Effector CD4-positive, alpha-beta T cell (primary cell): ENCODE measurements at places on chromosomes 12 and 14.
A peak's percentile ranks its signal among the peaks of the same experiment; 100 is the strongest.

DNA sequence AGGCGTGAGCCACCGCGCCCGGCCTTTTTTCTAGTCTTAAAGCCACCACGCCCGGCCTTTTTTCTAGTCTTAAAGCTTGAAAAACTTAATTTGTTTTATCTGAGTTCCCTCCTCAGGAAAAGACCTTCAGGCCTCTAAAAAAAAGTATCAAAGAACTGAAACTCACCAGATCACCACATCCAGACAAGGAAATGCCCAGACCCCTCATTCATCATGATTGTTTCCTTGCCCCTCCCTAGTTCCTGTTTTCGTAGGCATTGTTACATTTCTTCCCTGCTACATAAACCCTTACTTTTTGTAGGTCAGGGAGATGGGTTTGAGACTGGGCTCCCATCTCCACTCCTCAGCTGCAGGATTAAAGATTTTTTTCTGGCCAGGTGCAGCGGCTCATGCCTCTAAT, 21.1 kb upstream of the VWF start:
- no peak for DNase-seq

DNA sequence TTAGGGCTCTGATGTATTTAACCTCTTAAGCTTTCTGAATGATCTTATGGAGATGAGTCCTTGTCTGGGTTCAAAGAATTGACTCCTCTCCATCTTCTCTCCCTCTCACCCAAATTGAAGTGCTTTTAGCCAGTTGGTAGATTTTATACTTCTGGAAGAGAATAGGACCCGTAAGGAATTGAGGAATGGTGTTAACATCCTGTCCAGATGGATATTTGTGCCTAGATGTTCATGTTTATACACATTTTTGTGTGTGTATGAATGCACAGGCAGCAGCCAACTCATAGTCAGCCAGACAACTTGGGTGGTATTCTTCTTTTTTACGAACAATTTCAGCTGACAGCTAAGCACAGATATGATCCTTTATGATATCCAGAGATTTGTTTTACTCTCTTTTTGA, 449.6 kb upstream of the RGS6 start:
- DNase-seq = no peak

GRCh38 chr12:121232163-121232562, 22.2 kb downstream of the P2RX4 start:
- DNase-seq = no peak

DNA sequence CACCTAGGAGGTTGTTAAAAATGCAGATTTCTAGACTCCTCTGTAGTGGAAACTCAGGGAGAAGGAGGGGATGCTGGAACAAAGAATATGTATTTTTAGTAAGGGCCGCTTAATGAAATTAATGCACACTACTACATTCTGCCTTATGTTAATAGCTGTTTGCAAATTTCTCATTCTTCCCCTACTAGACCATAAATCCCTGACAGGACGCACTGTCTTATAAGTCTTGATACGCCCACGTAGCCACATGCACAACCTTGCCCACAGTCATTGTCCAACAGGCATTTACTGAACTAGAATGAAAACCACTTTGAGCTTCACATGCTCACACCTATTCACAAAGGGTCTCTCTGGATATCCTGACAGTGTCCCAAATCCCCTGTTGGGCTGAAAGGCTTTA, 10.5 kb downstream of the KRT2 start:
- no peak for DNase-seq

- DNase-seq = no peak
Measured at GRCh38 chr12:94080341-94081009, 67.9 kb upstream of the PLXNC1 start.

- no peak for DNase-seq
Measured at GRCh38 chr12:91704446-91704845, 441.2 kb downstream of the BTG1 start.

DNA sequence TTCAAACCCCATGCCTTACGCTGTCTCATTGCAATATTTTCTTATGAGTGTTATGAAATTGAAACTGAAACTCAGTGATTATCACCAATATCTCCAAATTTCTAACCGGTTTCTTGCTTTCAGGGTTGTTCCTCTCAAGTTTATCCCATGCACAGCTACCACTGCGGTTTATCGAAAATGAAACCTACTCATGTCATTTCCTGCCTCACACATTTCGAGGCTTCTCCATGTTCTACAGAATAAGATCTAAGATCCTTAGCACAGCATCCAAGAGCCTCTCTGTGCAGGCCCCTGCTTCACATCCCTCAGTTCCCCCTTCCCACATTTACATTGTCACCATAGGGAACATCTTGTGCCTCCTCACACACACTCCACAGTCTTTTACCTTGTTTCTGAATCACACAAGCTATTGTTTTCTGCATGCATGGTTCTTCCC, 45.5 kb upstream of the FAR2 start:
- peak; percentile 12 for DNase-seq

- DNase-seq = no peak
Measured at GRCh38 chr12:115799610-115800009, 477.9 kb downstream of the MED13L start.

DNA sequence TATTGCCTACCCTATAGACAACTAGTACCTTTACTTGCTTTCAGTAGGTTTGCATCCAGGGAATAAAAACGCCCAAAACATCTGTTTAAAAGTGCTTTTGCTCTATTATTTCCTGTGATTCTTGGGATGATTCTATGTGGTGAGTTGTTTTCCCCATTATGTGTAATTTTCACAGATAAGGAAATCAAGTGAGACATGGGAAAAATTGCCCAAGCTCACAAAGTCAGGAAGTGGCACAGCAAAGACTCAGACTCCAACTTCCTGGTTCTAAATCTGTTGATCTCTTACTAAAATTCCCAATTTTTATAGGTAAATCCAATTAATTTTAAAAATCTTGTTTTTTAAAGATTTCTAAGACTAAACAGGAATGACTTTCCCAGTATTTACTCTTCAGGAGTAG, 39.0 kb downstream of the NID2 start:
- no peak for DNase-seq

DNA sequence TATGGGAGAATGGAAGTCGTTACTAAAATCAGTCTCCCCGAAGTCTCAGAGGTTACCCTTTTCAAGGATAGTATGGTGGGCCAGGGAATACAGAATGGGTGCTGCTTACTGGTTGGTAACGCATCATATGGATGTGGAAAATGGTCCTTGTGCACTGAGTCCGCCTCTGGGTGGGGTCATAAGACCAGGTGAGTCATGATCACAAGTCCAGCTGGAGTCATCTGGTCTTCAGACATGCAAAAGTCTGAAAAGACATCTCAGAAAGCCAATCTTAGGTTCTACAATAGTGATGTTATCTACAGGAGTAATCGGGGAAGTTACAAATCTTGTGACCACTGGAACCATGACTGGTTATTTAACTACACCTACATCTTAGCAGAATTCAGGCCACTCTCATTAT, 71.9 kb upstream of the TCL1B start:
- DNase-seq = no peak

- no peak for DNase-seq
Measured at GRCh38 chr14:30520536-30520935, 38.4 kb upstream of the G2E3 start.

DNA sequence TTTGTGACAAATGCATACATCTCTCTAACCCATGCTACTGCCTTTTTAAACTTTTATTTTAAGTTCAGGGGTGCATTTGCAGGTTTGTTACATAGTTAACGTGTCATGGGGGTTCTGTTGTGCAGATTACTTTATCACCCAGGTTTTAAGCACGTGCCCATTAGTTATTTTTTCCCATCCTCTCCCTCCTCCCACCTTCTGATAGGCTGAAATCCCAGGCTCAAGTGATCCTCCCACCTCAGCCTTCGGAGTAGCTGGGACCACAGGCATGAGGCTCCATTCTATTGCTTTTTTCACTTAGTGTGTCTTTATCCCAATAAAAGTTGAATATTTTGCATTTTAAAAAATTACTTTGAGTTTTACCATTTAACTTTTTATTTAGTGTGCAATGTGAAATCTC, 68.9 kb downstream of the BAZ1A start:
- DNase-seq = no peak

DNA sequence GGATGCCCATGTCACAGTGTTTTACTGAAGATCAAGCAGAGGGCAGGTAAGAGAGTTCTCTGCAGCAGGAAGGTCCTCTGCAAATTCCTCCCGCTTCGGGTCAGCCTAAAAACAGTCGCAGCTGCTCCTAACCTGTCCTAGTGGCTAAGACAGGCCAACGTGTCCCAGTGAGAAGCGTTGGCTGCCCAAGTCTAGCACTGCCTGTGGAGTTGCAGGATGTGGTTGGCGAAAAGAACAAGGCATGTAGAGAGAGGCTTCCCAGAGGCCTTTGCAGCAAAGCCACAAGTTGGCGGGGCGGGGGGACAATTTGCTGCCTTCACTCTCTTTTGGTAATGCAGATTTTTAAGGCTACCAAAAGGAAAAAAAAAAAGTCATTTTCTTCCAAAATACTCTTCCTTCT, 340.1 kb downstream of the BCL11B start:
- peak; percentile 54 for DNase-seq

DNA sequence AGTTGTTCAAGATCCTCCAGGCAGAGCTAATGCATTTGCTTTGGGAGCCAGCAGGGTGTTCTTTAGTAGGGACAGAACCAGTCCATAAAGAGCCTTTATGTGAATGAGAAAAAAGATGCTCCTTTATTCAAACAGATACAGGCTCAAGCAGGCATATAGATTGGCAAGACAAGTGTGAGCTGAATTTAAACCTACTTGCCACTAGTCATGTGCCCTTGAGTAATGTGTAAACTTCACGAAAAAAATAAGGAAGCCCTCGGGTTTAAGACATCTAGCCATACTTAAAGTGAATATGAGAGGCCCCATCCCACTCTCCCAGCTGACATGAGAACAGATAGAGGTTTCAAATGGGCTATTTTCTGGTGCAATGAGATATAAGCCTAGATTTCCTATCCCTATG, 43.1 kb upstream of the STRAP start:
- no peak for DNase-seq

GRCh38 chr12:6241495-6241894, 41.3 kb downstream of the CD9 start:
- DNase-seq = no peak

DNA sequence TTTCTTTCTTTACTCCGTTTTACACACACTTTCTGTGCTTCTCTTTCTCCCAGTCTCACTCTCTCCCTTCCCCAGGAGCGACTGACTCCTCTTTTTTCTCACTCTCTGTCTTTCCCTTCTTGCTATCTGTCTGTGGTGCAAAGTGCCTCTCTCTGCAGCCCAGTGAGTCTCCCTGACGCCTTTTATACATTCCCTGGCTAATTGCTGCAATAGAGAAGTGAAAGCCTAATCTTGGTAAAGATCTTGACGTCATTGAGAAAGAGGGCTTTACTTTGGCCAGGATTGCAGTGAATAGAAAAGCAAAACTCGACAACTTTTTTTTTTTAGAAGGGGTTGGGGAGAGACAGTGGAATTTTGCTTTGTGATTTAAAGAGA, 706 bp upstream of the DIO2 start:
- DNase-seq = no peak

- no peak for DNase-seq
Measured at GRCh38 chr12:78208092-78208491, 377.4 kb downstream of the NAV3 start.

DNA sequence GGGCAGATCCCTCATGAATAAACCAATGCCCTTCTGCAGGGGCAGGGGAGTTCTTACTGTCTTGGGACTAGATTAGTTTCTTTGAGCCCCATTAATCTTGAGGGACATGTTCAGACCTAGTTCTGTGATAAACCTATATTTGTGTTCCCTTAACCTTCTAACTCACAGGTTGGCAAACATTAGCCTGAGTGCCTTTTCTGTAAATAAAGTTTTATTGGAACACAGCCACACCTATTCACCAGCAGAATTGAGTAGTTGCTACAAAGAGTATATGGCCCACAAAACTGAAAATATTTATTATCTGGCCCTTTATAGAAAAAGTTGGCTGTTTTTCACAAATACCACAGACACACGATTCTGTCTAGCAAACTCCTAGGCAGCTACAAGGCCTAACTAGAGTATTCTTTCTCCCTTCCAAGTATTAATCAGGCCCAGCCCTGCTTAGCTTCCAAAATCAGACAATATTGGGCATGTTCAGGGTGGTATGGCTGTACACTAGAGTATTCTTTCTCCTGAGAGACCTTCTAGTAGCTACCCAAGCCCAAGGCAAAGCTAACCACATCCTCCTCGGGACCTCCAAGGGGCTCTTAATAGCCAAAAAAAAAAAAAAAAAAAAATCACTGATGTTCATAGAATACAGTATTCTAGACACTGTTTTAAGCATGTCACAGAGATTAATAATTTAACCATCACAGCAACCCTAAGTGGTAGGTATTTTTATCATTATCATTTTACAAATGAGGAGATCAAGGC, 199.3 kb upstream of the PWP1 start:
- no peak for DNase-seq

DNA sequence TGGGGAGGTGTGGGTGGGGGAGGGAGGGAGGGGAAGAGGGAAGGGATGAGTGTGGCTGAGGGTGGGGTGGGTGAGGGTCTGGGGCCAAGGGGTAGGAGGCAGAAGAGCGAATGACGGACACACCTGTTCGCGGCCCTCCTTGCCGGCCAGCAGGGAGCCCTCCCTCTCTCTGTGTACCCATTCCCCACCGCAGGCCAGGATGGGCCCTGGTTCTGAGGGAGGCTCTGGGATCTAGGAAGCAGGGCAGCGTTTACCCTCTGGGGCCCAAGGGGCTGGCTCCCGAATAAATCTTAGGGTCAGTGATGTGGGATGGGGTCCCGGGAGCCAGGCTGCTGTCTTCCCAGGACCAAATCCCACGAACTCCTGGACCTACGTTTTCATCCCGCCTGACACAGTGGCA, 46.0 kb upstream of the ESRRB start:
- DNase-seq = no peak
